ENCODE measurements at places on chromosomes 1 and 21.

DNA sequence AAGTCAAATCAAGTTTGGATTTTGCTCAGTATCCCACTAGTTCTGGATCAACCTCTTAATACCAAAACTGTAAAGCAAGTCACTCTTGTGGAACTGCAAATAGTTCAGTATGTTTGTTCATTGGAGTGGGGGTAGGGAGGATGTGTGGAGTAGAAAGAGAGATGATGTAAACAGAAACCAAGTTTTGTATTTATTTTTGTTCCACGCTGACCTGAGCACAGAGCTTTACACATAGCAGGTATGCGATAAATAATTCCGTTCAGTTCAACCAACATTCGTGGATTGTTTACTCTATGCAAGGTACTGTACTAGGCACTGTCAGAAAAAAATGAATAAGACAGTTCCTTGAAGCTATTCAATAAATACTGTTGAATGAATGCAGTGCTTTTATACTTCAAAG is 4.5 kb upstream of the ZNF644 start:
- no peak for DNase-seq

GRCh38 chr1:197199923-197200271 is 53.4 kb upstream of the ASPM start:
- DNase-seq = no peak

DNA sequence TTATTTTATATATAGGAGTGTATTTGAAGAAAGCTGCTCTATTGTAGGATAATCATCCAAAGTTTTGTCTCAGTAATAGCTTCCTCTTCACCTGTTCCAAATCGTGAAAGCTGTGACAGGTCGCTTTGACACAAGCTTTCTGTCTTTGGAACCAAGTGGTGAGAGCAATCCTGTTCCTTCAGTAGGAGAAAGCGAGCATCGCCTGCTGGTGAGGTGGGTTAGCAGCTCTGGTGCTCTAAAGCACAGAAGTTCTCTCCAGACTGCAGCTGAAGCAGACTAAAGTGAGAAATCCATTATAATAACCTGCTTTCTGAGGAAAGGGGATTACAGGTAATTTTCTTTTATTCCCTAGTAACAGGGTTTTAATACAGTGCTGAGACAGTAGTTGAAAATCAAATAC is 803.8 kb downstream of the ADGRL2 start:
- DNase-seq = no peak

GRCh38 chr1:211559222-211560010 is 19.5 kb downstream of the SLC30A1 start:
- no peak for DNase-seq

DNA sequence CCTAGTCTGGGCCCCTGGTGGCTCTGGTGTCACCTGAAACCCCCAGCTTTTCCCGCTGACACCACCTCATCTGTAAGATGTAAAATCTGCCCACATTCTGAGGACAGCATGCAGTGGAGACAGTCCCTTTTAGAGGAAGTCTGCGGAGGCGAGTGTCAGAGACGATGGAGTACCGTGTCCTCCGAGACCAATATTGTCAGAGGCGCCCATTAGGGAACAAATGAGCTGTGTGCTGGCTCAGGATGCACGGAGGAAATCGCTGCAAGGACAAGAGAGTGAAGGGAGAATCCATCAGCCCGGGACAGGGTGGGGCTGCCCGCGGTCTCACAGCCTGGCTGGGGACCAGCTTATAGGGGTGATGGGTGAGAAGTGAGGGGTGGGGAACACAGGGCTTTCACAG is 214.8 kb downstream of the MATN1 start:
- DNase-seq = no peak

GRCh38 chr1:227946624-227947385 is 927 bp downstream of the WNT9A start:
- no peak for DNase-seq

GRCh38 chr1:213380865-213381264 is 329.8 kb downstream of the RPS6KC1 start:
- no peak for DNase-seq

- DNase-seq = no peak
Observed at GRCh38 chr1:109632671-109633346, 13.2 kb downstream of the AMPD2 start.

Data from cortex of kidney (tissue), 1 donor.